ENCODE measurements at places on chromosomes 7 and 10.

- DNase-seq: no peak
These were observed 82.3 kb downstream of the INPP5A start for GRCh38 chr10:132619927-132620326.

GRCh38 chr10:125990974-125991373 is 94.6 kb downstream of the FANK1 start:
- no peak for DNase-seq

- DNase-seq: no peak
These were observed 15.7 kb downstream of the FXYD4 start for GRCh38 chr10:43386981-43387677.

DNA sequence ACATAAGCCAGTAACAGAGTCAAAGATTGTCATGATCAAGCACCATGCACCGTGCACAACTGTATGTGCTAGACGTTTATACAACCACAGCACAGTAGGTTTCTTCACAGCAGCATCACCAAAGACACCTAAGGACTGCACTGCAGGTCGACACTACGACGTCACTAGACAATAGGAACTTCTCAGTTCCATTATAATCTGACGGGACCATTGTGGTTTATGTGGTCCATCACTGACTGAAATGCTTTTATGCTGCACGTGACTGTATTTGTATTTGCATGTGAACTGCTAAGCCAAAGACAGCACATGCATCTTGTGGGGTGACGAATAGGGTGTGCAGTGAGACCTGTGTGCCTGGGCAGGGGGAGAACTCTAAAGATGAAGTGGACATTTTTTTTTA is 164.9 kb downstream of the PARD3 start:
- DNase-seq: no peak

DNA sequence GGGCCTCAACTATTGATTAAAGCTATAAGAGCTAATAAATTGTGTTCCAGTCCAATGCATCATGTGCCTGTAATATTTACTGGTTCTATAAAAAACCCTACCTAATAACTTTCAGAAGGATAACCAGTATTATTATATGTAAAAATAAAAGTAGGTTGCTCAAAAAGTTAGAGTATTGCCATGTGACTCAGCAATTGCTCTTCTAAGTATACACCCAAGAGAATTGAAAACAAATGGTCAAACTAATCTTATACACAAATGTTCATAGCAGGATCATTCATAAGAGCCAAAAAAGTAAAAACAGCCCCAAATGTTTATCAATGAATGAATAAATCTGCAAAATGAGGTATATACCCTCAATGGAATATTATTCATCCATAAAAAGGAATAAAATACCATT is 89.5 kb upstream of the TES start:
- DNase-seq: no peak

DNA sequence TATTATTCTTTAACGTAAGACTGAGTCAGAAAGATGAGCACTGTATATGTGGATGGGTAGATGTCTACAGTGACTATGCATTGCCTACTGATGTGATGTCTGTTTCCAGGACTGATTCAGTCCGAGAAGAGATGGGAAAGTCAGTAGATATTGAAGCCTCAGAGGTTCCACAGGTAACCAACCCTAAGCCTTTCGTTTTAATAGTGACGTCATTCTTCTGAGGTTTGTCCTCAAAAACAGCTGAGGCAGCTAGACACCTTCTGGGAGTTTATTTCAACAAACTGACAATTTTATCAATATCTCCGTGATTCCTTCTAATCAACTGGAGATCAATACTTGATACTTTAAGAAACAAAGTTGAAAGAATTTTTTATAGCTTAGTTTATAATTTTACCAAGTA is 171.6 kb downstream of the LHFPL3 start:
- no peak for DNase-seq

GRCh38 chr7:115637128-115637527 is 393.4 kb downstream of the TFEC start:
- no peak for DNase-seq

Measured in stimulated activated CD4-positive, alpha-beta T cell treated with anti-CD3 and anti-CD28 coated beads, Interleukin-1b, Interleukin-23, amount 100 ng/mL, for 1 hour (primary cell).